Suppressor macrophage treated with lipopolysaccharide for 1 hour (primary cell): ENCODE measurements at places on chromosomes 3 and 15.

DNA sequence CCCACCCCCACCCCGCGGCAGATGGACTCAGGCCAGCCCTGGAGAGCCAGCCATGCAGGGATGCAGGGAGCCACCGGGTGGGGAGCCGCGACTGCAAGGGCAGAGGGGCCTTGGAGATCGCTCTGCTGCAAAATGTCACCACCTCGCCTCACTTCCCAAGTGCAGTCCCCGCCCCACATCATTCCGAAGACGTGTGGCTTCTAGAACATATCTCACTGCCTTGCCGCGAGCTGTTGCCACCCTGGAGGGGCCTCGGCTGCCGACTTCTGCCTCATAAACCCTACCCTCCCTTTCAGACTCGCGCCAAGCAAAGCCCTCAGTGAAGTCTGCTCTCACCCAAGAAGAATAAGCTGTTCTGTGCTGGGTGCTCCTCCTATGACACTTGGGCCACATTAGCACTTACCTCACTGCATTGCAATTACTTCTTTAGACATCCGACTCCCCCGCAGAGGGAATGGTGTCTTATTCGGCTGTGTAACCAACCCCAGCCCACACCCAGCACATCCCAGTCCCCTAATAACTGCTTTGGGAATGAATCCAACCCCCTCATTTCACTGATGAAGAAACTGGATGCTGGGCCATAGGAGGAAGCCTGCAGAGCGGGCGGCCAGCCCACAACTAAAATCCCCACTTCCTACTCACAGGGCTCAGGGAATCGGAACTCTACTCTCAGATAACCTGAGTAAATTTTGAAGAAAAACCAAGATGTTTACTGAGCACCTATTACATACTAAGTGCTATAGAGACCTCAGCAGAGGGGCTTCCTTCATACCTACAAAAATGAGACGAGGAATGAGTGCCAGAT is 8.6 kb downstream of the TLE3 start:
- peak; percentile 61 for DNase-seq

DNA sequence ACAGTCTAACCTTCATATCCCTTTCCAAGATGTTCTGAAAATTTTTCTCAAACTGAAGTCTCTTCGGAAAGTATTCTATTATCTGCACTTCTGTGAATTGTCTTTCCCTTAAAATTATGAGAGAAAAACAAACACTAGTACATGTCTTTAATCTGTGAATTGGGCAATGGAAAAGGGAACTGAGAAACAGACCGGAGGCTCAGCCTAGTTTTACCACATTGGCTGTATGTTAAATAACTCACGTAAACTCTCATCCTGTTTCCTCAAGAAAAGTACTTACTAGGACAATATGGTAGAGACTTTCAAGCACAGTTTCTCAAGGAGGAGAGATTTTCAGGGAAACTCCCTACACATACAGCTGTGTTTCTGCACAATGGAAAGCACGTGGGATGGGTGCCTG is 982.2 kb upstream of the SEMA6D start:
- DNase-seq = no peak

GRCh38 chr3:49785565-49786356 is 581 bp downstream of the IP6K1 start:
- DNase-seq = peak; percentile 34

- no peak for DNase-seq
Observed at GRCh38 chr3:54878145-54878544, 49.7 kb downstream of the LRTM1 start.

- DNase-seq = no peak
Observed at GRCh38 chr3:32684029-32684799, 774 bp upstream of the CNOT10 start.

- no peak for DNase-seq
Observed at GRCh38 chr3:74575857-74576256, 38.6 kb downstream of the CNTN3 start.

GRCh38 chr3:118943597-118943996 is 91.0 kb downstream of the IGSF11 start:
- DNase-seq = no peak

GRCh38 chr15:85623315-85624049 is 171.2 kb downstream of the KLHL25 start:
- peak; percentile 68 for DNase-seq

- peak; percentile 42 for DNase-seq
Observed at GRCh38 chr3:148366743-148367410, 330.8 kb upstream of the AGTR1 start.

DNA sequence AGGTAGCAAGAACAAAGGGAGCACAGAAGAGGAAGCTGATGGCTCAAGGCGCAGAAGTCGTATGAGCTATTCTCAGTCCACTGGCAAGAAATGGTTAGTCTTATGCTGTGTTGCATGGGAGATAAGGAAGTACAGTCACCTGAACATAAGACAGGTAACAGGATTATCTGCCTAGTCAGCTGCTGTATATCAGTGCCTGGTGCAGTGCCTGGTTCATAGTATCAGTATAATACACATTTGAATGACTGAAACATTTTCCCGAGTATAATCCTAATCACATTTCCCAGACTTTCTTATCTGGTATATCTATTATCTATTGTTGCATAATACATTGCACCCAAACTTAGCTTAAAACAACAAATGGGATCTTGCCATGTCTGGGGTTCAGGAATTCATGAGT is 302.5 kb downstream of the GABRG3 start:
- DNase-seq = no peak

DNA sequence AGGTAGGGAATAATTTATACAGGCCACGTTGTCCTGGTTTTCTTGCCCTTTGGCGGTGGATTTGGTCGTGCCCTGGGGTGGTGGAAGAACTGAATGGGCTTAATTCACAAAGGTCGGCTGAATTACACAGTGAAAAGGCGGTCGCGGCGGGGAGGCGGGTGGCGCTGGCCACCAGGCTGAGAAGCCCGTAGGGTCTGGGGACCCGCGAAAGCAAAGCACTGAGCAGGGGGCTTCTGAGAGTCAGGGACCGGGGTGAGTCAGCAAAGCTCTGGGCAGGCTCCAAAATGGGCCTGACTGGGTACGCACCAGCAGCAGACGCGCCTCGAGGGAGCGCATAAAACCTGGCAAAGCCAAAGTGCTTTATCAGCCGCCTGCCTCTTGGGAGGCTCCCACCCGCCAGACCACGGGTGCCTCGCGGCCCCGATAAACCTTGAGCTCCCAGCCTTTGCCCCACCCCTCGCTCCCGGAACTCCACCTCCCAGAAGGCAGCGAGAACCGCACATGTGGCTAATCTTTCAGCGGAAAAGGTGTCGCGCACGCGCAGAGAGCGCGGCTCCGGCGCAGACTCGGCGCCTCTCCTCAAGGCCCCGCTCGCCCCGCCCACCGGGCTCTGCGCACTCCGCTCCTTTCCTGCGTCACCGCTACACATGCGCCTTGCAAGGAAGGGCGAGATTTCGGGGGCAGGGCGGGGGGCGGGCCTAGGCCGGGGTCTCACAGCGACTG is 377 bp upstream of the ABCF3 start:
- DNase-seq = peak; percentile 100

GRCh38 chr15:86375733-86376280 is 296.1 kb downstream of the AGBL1 start:
- no peak for DNase-seq

- DNase-seq = no peak
Observed at GRCh38 chr3:173770011-173770410, 372.5 kb downstream of the NLGN1 start.

- DNase-seq = peak; percentile 9
Observed at GRCh38 chr15:25947323-25948314, 84.5 kb upstream of the ATP10A start.

DNA sequence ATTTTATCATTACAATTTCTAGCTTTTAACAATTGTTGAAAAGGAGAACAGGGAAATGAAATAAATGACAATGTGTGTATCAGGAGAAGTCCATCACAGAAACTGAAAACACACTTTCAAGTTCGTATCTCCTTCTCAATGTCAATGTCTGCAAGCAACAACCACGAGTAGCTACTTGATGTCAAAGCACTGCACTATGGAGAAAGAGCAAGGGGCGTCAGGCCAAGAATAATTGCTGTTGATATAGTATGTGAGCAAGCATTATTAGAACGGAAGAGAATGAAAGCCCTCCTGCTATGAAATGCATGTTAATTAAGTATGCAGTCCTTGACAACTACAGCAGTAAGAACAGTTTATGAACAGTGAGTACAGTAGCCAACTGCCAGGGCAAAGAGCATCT is 1250.1 kb downstream of the ZPLD1 start:
- DNase-seq = no peak

- DNase-seq = peak; percentile 19
Observed at GRCh38 chr3:18544146-18544545, 119.0 kb upstream of the SATB1 start.

GRCh38 chr3:187789872-187790271 is 44.6 kb upstream of the BCL6 start:
- DNase-seq = no peak

- DNase-seq = peak; percentile 94
Observed at GRCh38 chr15:71294911-71295602, 179.8 kb downstream of the THSD4 start.

DNA sequence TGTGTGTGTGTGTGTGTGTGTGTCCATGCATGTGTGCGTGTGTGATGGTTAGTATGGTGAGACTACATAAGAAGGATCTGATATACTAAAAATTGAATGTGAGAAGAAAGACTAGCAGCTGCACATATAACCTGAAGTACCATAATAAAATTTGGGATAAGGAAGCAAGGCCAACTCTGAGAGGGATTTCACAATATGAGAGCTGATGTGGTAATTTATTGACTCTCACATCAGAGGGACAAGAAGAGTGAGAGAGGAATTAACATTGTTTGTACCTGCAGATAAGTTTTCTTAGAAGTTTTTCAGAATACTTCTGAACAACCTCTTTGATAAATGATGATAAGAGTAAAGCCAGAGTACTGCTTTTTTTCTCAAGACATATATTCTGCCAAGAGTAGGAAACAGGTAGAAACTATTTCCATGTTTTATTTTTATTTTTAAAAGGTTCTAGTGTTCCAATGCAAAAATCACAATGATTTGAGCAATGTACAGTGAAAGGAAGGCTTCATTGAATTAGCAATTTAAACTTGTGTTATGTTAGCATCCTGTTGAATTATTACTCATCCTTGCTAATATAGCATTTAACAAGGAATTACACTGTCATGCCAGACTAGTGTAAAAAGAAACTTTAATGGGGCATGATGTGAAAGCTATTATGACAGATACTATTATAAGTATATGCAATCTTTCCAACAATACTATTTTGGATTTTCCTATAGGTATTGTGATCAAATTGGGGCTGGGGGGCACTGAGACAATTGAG is 415.5 kb upstream of the ARPP21 start:
- no peak for DNase-seq

DNA sequence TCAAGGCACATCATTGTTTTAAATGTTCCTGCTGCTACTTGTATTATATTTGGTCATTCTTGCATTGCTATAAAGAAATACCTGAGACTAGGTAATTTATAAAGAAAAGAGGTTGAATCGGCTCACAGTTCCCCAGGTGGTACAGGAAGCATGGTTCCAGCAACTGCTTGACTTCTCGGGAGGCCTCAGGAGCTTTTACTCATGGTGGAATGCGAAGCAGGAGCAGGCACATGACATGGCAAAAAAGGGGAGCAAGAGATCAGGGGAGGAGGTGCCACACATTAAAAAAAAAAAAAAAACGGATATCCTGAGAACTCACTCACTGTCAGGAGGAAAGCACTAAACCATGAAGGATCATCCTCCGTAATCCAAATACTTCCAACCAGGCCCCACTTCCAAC is 286.9 kb upstream of the PLSCR5 start:
- no peak for DNase-seq

- DNase-seq = no peak
Observed at GRCh38 chr3:157626817-157627216, 123.6 kb upstream of the VEPH1 start.

DNA sequence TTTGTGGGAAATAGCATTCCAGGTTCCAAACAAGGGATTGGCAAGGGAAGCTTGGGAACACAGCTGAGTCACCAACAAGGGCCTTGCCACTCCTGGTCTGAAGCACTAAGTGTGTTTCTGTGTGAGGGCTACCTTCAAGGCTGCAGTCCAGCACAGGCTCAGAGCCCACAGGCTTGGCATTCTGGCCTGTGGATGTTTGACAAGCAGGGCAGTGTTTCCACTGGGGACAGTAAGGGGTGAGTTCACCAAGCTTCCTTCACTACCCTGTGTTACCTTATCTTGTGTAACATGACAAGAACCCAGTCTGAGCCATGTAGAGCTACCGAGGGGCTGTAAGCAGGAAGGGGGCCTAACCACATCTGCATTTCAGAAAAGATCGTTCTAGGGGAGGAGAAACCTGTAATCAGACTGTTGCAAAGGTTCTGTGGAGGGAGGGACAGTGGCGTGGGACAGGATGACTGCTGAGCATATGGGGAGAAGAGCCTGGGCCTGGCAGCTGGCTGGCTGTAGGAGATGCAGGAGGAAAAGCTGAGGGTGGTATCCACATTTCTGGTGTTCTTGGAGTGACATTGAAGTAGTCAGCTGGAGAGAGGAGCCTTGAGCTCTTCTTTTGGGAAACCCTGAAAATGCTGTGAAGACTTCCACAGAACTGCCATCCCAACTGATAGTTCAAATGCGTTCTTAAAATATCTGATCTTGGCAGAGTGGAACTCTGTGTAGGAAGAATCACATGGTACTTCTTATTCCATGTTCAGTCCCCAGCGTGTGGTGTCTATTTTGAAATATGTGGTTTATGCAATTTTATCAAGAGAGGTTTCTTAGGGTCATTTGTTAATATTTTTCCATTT is 61.3 kb downstream of the CTDSPL start:
- no peak for DNase-seq

DNA sequence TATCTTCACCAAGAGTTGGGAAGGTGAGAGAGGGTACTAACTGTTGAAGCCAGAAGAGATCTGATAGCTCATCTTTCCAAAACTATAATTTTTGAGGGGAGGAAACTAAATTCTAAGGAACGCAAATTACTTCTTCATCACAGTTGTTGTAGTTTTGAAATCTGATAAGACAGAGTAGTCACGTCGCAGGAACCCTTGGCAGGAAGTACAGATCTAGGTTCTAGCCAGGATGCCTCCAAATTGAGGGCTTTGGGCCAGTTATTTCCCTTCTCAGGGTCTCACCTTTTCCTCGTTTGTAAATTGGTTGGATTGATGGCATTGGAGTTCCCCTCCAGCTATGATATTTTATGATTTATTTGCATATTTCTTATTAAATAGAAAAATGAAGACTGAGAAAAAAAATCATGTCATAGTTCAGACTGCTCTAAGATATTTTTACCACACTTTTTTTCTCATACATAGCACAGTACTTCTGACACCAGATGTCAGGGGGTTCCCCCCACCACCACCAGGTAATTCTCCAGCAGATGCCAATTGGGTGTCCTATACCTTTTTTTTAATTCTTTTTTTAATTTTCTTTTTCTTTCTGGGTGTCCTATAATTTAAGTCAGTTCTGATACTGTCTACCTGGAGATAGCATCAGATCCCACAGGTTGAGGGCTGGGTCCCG is 32.3 kb upstream of the APH1B start:
- DNase-seq = no peak

GRCh38 chr15:54884312-54884711 is 312.4 kb downstream of the RSL24D1 start:
- peak; percentile 68 for DNase-seq
